ENCODE measurements at places on chromosomes 12 and 14.

- DNase-seq, result no peak
Observed at GRCh38 chr12:131409211-131409610, 301.7 kb upstream of the SFSWAP start.

GRCh38 chr12:1792406-1792805, 28.0 kb upstream of the LRTM2 start:
- DNase-seq, result no peak

DNA sequence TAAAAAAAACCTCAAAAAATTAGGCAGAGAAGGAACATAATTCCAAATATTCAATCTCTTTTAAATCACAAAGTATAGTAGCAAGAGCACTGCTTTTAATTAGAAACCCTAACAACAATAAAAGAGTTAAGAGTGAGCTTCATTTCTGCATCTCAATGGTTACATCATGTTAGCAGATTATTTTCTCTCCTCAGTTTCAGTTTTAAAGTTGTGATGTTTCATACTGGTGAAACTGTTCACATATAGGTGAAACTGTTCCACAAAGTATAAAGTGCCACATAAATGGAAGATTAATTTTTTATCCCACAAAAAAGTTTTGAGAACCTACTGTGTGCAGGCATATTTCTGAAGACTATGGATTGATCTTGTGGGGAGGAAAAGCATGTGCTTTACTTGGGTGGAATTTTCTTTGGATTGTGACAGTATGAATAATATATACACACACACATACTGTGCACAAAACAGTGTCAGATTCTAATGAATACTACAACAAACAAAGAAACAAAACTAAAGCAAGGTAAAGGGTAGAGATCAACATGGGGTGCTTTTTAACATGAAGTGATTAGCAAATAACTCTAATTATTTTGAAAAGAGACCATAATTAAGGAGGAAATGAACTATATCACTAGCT, 17.1 kb downstream of the LUM start:
- DNase-seq, result no peak

GRCh38 chr12:70149665-70150064, 93.6 kb upstream of the CNOT2 start:
- DNase-seq, result no peak

GRCh38 chr14:54691525-54692283, 124.8 kb downstream of the SAMD4A start:
- DNase-seq, result peak; percentile 75

GRCh38 chr12:80776706-80777105, 60.0 kb downstream of the MYF5 start:
- no peak for DNase-seq

GRCh38 chr14:70885343-70886022, 21.8 kb upstream of the PCNX1 start:
- no peak for DNase-seq

DNA sequence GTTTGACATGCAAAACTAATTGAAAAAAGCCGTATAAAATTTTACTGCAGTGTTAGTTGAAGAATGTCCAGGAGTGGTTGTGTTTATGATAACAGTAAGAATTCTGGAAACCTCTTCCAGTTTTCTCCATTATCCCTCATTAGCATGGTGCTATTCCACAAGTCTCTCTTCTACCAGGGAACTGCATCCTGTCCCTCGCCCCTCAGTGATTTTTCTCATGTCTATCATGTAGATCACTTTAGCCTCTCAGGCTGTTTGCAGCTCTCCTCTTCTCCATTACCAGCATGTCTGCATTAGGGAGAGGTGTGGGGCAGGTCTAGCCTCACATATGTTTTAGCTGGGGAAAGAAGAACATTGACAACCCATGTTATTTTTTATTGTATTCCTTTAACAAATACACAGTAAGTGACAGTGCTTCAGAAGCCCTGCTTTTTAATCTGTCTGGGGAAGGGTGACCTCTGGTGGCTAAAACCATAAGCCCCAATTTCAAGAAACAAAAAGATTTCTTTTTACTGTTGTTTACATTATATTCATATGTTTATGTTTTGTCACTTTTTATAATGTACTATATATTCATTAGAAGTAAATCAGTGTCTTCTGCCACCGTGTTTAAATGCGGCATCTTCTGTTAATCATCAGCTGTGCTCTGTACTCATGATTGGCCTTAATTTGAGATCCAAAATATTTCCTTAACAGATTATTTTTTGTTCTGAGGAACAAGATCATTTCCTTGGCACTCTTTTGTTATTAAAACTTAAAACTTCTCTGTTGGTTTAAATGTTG, 70.7 kb downstream of the RASSF8 start:
- DNase-seq, result peak; percentile 37

GRCh38 chr12:65536876-65537681, 258.6 kb downstream of the MSRB3 start:
- peak; percentile 58 for DNase-seq

GRCh38 chr14:39956372-39956771, 524.1 kb upstream of the FBXO33 start:
- no peak for DNase-seq

DNA sequence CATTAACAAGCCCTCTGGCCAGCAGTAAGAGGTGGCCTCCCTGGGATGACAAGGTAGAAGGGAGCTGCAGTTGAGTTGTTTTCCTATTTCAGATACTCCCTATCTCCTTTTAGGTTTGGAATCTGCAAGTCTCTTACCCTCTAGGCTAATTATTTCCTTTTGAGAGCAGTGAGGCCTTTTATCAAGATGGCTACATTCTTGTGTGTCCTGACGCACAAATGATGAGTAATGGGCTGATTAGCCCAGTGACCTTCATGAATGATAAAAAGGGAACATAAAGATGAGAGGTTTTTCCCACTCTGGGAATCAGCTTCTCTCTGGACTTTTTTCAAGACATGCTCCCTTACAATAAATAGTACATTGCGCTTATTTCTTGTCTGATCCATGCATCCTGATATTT, 22.9 kb downstream of the DYRK2 start:
- DNase-seq, result no peak

- DNase-seq, result no peak
Observed at GRCh38 chr14:61145034-61145902, 135.9 kb downstream of the TMEM30B start.

GRCh38 chr14:20999591-20999990, 498 bp downstream of the SLC39A2 start:
- no peak for DNase-seq

- DNase-seq, result no peak
Observed at GRCh38 chr14:71595441-71595840, 336.8 kb upstream of the RGS6 start.

GRCh38 chr14:81555051-81555450, 21.4 kb upstream of the SEL1L start:
- DNase-seq, result no peak

GRCh38 chr12:3204143-3204542, 127.0 kb downstream of the TSPAN9 start:
- DNase-seq, result peak; percentile 47

GRCh38 chr12:11150832-11151231, 16.4 kb upstream of the TAS2R30 start:
- DNase-seq, result no peak

GRCh38 chr12:52018433-52019112, 11.8 kb downstream of the TAMALIN start:
- no peak for DNase-seq

DNA sequence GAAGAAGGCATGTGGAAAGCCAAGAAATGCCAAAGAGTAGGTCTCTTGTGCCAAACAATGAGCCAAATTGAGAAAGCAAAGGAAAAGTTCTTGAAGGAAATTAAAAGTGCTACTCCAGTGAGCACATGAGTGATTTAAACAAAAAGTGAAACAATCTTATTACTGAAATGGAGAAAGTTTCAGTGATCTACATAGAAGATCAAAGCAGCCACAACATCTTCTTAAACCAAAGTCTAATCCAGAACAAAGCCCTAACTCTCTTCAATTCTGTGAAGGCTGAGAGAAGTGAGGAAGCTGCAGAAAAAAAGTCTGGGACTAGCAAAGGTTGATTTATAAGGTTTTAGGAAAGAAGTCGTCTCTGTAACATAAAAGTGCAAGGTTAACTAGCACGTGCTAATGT, 259.6 kb downstream of the FLRT2 start:
- DNase-seq, result no peak

DNA sequence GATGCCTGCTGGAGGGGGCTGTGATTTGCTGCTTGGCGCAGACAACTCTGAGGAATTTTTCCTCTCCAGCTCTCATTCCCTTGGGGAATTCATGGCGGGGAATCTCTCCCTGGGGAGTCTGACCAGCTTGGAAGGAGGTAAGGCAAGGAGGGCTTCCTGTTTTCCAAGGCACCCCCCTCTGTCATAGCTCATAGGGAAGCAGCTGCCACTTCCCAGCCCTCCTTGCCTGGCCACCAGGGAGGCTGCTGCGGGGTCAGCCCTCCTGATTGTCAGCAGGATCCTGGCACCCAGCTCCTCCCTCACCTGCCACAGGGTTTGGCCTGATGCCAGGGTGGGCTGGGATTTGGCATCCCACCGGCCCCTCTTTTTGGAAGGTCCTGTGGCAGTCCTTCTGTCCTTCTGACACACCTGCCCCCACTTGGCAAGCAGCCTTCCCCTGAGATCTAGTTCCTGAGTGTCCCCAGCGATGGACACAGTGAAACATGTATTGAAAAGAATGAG, 74.9 kb downstream of the TSPAN9 start:
- DNase-seq, result peak; percentile 49

- no peak for DNase-seq
Observed at GRCh38 chr14:41235466-41235865, 371.2 kb upstream of the LRFN5 start.

GRCh38 chr12:76346798-76347420, 1.3 kb downstream of the BBS10 start:
- no peak for DNase-seq

- DNase-seq, result no peak
Observed at GRCh38 chr12:69929125-69929524, 104.1 kb downstream of the MYRFL start.

GRCh38 chr12:121505513-121505912, 75.3 kb downstream of the KDM2B start:
- no peak for DNase-seq

- DNase-seq, result no peak
Observed at GRCh38 chr12:17778242-17778641, 311.8 kb downstream of the RERGL start.

DNA sequence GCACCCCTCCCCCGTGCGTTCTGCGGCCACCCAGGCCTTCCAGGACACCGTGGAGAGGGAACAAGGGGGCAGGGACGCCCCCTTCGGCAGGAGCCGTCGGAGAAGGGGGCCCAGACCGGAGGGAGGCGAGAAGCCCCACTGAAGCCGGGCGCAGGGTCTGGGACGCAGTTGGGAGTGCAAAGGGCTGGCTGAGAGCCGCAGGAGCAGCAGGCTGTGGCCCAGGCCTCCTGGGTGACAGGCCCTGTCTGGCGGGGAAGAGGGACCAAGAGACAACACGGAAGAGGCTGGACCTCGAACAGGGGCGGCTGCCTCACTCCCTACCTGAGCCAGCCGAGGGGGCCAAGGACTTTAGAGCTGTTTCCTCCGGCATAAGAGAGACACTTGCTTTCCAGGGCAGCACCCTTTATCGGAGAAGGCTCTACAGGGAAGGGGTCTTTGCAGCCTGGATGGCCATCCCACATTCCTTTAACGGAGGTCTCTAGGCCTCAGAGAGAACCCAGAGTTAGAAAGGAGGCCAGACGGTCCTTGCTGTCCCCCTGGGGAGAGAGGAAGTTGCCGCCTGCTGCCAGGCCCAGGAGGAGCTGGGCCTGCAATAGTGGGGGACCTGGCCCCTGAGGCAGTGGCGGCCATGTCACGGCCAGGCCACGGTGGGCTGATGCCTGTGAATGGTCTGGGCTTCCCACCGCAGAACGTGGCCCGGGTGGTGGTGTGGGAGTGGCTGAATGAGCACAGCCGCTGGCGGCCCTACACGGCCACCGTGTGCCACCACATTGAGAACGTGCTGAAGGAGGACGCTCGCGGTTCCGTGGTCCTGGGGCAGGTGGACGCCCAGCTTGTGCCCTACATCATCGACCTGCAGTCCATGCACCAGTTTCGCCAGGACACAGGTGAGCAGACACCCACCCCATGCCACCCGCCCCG, 1.3 kb downstream of the DTX1 start:
- DNase-seq, result peak; percentile 43

DNA sequence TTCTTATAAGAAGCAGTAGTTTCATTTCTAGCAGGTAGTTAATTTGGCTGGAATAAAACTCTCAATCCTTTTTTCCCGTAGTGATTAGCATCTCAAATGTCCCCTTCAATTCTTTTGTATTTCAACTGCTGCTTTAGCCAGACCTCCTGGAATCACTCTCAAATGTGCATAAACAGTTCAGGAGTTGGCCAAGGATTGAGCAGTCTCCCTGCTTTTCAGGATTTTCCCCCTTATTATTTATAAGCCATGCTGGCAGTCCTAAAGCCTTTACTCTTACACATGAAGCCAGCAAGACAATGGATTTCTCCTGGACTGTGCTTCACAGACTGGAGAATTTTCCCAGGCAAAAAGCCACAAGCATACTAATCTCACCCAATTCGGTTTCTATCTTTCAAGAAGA, 950.1 kb downstream of the VRK1 start:
- DNase-seq, result no peak

GRCh38 chr12:53053218-53054111, 3.6 kb downstream of the TNS2 start:
- peak; percentile 57 for DNase-seq

DNA sequence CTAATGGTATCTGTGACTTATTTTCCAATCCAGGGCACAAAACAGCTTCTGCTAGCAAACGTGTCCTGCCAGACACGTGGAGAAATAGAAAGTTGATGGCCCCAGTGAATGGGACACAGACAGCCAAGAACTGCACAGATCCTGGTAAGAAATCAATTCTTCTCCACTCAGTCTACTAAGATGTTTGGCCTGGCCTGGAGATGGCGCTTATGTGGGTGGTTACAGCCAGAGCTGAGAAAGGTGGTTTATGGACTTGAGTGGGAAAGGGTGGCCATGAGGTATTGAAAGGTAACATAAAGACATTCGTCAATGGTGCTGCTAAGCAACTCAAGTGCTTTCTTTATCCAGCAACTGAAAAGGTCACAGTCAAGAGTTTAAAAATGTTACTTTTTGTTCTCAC, 2.9 kb downstream of the SLC24A4 start:
- DNase-seq, result no peak

GRCh38 chr12:108491256-108491655, 23.8 kb upstream of the FICD start:
- DNase-seq, result no peak

DNA sequence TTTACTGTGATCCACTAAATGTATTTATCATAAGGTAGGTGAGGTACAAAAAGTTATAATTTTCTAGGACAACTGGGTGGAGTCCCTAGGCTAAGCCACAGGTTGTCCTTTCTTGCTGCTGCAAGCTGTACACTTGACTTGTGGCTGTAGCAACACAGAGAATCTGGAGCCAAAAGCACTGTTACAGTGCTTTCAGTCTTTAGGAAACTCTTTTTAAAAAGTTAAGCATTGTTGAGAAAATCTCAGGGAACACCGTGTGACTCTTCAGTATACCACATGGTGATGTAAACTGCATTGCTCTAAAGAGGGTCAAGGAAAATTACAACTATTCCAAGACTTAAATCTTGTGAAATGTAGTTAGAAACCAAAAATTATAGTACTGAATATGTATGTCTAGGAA, 11.4 kb downstream of the SLC15A5 start:
- DNase-seq, result no peak

Data from iPS-NIHi11 (cell line).